ENCODE measurements at places on chromosomes 12 and 14.

DNA sequence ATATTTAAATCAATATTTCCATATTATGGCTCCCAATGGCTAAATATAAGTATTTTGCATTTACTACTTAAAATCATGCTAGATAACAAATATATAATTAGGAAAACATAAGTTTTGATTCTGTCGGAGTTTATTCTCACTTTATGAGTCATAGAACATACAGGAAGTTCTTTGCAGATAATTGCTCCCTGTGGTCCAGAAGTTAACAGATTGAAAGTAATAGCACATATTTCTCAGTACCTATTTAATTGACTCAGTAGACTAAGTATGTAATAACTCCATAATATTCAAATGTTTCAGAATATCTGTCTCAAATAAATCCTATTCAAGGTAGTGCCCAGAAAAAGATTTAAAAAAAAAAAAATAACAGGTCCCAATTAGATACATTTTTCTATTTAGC, 806.0 kb upstream of the ATXN7L3B start:
- DNase-seq = no peak

DNA sequence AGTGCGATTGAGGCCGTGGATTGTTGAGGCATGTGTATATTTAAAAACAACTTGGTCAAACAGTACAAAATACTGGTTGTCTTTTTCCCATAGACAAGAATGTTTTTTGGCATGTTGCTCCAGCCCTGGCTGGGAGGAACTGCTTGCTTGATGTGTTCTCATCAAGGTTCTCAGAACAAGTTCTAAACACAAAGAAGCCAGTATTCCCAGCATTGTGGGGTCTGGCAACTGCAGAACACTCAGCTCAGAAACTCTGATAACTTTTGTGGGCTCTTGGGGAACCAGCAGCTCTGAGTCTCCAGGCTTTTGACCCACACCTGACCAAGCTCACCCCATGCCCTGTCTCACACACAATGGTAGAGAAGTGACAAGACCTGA, 27.1 kb upstream of the DICER1 start:
- no peak for DNase-seq

GRCh38 chr14:95535226-95536021, 574 bp downstream of the GLRX5 start:
- no peak for DNase-seq

DNA sequence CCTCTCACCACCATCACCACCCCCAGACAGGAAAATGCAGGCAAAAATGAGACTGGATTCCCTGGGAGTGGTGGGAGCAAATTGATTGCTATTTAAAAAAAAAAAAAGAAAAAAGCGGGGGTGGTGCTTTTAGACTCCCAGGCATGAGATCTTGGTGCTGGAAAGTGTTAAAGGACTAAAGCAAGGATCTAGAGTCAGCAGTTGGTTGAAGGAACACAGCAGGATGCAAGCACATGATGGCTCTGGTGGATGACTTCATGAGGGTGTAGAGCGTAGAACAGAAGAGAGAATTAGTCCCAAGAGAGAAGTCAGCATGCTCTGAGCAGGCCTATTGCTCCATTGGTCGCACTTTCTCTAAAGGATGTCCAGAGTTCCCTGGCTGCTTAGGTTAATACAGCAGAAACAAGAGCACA, 183.8 kb upstream of the HMGA2 start:
- no peak for DNase-seq

- no peak for DNase-seq
Observed at GRCh38 chr14:92902726-92903125, 20.2 kb upstream of the CHGA start.

DNA sequence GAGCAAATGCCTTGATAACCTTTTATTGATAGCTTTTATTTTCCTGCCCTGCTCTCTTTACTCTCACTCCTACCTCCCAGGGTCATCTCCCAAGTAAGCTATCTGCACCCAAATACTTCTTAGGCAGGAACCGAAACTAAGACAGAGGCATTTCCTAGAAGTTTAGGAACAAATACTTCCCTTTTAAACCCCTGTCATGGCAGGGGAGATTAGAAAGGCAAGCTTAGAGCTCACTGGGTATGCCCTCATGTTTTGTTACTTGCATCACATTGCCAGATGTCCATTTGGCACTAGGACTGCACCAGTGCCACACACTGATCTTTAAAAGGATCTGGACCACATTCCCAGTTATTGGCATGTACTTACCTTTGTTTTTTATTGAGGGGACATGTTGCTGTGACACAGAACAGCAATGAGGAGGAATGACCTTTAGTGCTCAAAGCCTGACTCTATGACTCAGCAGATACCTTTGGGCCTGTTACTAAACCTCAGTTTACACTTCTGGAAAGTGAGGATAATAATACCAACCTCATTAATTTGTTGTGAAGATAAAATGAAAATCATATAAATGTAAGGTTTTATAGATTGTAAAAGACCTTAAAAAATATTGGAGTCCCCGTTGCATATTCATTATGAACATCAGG, 40.9 kb upstream of the MBIP start:
- no peak for DNase-seq

- DNase-seq = no peak
Observed at GRCh38 chr12:89311703-89312293, 40.5 kb downstream of the DUSP6 start.

DNA sequence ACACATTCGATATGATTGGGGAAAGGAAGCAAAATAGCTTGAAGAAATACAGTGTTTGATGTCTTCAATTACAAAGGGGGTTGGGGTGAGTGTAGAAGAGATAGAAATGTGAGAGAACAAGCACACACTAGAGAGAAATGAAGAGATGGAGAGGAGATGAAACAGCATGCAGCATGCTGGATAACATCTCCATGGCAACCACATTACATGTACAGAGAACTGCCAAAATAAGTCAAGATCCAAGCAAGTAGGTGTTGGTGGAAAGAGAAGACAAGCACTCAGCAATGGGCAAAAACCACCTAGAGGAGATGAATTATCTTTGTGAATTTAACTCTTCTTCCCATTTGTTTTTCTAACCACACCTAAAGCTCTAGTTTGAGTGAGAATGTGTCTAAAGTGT, 289.8 kb downstream of the GRIN2B start:
- no peak for DNase-seq

GRCh38 chr12:30835216-30835615, 80.5 kb upstream of the CAPRIN2 start:
- DNase-seq = no peak

- DNase-seq = no peak
Observed at GRCh38 chr12:127570793-127571360, 696.1 kb upstream of the TMEM132C start.

DNA sequence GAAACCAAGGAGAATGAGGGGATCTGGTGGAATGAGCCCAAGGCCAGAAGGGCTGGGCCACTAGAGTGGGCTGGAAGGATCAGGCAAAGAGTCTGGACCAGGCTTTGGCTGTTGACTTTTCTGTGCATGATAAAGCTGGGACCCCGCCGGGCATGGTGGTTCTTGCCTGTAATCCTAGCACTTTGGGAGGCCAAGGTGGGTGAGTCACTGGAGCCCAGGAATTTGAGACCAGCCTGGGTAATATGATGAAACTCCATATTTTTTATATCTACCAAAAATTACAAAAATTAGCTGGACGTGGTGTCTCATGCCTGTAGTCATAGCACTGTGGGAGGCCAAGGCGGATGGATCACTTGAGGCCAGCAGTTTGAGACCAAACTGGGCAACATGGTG, 393 bp upstream of the KLHL33 start:
- no peak for DNase-seq

- peak; percentile 46 for DNase-seq
Observed at GRCh38 chr12:107318806-107319532, 225.6 kb upstream of the CRY1 start.

DNA sequence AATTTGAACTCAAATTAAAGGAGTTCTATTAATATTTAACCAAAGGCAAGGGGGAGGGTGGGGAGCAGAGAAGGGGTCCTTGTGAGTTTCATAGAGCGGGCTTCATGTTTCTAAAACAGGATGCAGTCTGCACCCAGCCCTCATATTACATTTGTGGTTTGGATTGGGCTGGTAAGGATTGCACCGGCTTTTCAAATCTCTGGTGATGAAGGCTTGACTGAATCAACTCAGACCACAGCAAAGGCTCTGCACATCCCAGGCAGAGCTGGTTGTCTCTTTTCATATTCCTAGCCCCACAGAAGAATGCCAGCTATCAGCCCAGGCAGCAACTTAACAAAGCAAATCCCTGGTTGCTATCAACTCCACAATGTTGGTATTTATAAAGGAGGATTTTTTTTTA, 1221.4 kb downstream of the VRK1 start:
- DNase-seq = no peak

Data from left hindlimb (tissue), 1 donor.